ENCODE measurements at places on chromosomes 5 and 9.

GRCh38 chr9:21527579-21527978, 45.5 kb upstream of the IFNE start:
- DNase-seq: no peak

GRCh38 chr5:128412145-128412930, 125.7 kb downstream of the FBN2 start:
- DNase-seq: no peak

DNA sequence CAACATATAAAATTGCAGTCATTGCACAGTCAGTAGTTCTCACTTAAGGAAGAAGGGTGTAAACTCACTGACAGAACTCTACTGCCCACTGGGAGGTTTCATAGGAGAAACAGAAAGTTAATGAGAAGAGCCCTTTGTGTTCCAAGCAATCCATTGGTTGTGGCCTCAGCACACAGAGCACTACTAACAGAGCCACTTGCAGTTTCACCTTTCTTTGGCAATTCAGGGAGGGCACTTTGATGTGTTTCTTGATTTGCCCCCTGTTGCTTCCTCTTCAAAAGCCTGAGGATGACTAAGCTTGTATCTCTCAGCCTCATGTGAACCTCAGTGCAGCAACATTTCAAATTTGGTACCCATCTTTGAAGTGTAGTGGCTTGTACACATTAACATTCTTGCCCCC, 409.4 kb downstream of the DMRTA1 start:
- no peak for DNase-seq

DNA sequence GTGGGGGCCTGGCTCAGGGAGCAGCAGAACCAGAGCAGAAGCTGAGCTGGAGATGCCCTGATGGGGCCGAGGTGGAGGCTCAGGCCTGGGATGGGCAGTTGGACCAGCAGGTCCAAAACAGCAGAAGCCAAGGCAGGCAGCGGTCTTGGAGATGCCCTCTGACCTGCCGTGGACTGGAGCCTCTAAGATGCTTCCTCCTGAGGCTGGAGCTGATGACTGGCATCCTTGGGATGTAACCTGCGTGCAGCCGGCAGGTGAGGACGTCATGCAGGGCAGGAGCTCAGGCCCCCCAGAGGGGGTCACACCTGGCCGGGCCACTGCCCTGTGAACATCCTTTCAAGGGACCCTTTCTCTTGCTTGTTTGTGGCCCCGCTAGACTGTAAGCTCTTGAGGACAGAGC, 162.0 kb downstream of the RGS3 start:
- no peak for DNase-seq

DNA sequence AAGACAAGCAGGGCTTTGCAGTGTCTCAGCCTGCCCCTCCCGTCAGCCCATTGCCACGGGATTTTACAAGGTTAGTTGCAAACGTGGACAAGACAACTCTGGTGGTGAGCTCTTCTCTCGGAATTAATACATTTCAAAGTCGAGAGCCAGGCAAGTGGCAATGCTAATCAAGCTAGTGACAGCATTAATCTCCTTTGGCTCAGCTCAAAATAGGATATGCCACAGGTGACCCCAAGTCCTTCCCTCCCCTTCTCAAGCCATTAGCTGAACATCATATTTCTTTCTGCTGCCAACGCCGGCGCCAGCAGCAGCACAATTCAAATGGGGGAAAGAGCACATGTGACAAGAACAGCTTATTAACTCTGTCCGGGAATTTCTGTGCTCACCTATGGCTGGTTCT, 190.1 kb downstream of the ATPSCKMT start:
- no peak for DNase-seq

- no peak for DNase-seq
Measured at GRCh38 chr5:141826674-141827073, 51.5 kb downstream of the PCDH1 start.

- DNase-seq: no peak
Measured at GRCh38 chr5:109573256-109573655, 116.5 kb upstream of the MAN2A1 start.

DNA sequence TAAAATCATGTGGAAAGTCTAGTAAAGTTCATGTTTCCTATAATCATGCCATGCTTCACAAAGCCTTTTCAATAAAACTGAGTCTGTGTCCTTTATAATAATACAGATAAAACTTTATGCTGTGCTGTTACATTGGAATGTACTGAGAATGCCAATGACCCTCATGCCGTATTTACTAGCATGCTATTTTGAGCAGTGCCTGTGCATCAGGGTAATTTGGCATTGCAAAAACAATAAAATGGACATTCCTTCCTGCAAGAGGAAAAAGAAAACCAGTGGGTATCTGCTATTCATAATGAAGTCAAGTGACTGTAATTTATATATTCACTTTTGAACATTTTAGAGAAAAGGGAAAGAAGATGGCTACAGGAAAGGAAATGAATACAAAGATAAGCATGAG, 159.0 kb downstream of the PBX3 start:
- no peak for DNase-seq
